ENCODE measurements at places on chromosomes 5 and 9.

GRCh38 chr9:114757984-114758383, 47.9 kb downstream of the TNFSF15 start:
- DNase-seq, result no peak

DNA sequence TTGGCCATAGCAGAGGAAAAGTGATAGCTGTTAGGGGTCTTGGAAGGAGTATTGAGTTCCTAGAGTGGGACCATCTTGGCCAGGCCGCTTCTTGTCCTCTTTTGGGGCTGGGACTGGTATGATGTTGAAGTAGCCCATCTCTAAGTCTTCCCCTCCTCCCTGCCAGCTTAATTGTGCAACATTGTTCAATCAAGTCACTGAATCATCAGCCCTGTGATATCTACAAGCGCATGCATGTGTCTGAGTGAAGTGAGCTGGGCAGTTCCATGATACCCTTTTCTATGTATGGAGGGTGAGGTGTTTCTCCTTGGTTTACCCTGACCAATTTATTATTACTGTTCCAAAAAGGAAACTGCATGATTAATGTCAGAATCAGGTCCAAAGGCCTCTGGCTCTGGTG, 112.2 kb downstream of the C9orf152 start:
- no peak for DNase-seq

GRCh38 chr9:98285446-98285845, 30.0 kb upstream of the TBC1D2 start:
- no peak for DNase-seq

DNA sequence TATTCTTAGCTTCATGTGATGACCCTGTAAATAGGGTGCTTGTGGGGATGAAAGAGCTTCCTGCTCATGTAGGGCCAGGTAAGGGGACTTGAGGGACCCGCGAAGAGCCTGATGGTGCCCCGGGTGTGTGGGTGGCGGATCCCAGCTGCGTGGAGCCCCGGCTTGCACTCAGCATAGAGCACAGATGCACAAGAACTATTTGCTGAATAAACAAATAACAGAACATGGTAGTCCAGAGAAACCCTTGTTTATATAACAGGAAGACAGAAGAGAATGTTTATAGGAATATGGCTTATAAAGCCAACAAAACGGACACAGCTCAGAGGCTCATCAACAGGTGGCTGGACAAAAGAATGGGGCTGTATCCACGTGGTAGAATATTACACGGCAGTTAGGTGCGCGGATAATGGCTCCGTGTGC, 106.9 kb upstream of the COL5A1 start:
- no peak for DNase-seq

DNA sequence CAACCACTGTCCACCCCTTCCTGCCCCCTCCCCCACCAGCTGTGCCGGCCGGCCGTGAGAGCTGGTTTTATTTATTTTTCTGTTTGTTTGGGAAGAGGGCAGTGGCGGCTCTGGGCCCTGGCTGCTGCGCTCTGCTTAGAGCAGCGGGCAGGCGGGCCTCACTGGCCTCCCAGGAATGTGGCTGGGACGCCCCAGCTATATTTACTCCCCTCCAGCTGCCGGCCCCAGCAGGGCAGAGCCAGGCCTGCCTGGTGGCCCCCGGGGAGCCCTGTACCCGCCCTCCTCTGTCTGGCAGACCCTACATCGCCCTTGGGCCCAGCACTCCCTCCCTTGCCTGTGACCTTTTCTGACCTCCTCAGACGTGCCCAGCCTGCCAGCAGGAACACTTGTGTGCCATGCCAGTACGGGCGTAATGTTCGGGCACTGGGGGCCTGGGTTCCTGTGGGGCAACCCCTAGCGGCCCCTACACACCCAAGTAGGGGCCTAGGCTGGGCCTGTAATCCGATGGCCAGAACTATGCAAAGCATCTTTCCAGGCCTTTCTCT, 7.7 kb downstream of the CXXC5 start:
- DNase-seq, result no peak

DNA sequence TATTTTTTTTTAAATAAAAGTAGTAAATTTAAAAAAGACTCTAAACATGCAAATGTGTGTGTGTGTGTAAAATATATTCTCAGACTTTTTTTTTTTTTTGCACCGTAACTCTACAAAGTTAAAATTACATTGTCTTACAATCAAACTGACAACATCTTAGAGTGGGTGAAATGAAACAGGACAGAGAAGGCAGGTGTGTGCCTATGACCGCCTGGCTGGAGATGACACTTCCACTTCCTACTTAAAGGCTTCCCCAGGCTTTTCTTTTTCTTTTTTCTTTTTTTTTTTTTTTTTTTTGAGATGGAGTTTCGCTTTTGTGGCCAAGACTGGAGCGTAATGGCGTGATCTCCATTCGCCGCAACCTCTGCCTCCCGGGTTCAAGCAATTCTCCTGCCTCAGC, 2.7 kb upstream of the AK1 start:
- DNase-seq, result no peak

- DNase-seq, result no peak
Measured at GRCh38 chr9:14294659-14295058, 19.3 kb downstream of the NFIB start.

DNA sequence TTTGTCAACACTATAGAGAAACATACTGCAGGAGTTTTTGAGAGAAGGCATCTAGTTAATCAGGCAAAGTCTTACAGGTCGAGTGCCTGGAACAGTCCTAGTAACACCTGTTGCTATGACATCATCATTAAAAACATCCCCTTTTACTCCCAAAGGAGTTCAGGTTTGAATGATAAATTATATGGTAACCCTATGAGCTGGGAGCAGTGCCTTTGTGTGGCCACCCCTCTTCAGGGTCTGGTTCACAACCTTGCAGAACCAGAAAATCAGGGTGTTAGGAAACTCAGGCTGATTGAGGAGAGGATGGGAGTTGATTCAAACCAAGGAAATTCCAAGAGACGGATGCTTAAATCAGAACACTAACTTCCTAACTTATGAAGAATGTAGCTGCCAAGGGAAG, 179.1 kb upstream of the RASEF start:
- DNase-seq, result no peak

DNA sequence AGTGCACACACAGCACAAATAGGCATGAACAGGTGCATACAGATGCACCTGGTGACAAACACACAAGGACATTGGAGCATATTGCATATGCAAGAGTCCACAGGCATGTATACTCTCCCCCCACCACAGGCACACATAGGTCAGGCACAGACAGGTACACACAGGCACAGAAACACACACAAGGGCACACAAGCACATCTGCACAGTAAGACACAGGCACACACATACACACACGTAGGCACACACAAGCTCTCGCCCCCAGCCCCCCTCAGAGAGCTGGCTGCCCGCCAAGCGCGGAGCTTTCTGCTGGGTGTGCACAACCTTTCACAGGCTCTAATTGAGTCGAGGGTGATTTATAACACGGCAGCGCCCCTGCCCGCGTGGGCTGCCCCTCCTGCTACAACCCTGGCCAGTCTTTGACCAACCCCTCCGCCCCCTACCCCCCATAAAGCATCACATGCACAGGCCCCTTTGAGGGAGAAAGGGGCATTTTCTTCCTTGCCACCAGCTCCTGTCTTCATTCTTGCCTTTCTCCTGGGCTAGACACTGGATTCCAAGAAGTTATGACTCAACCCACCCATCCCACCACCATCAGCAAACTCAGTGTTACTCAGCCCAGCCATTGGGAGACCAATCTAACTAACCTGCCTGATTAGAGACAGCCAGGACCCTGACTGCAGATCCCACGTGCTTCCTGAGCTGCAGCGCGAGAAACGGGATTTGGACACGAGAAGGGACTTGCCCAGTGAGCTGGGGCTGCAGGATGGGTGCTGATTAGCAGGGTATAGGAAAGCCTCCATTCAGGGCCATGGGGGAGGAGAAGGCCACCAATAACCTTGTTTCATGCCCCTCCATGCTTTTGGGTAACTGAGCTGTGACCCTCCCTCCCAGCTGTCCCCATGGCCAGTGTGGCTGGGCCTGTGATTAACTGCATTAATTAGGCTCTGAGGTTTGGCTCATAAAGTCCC, 42.8 kb upstream of the PSD2 start:
- DNase-seq, result no peak

DNA sequence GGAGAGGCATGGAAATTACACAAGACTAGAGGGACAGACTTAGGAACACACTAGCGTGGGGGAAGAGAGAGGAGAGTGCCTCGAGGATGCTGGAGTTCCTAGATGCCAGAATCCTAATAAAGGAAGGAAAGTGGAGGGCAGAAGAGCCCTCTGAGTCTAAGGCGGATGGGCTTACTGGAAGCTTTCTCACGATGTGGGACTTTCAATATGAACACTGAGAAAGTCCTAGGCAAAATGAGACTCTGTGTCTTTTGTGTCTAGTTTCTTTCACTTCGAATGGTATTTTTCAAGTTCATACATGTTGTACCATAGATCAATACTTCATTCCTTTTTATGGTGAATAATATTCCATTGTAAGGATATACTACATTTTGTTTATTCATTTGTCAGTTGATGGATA, 239.4 kb downstream of the NSG2 start:
- no peak for DNase-seq

- DNase-seq, result no peak
Measured at GRCh38 chr9:134187110-134187531, 22.8 kb upstream of the RNU6ATAC start.

- no peak for DNase-seq
Measured at GRCh38 chr9:105297442-105298075, 53.1 kb downstream of the SLC44A1 start.

GRCh38 chr9:68637020-68637419, 68.0 kb upstream of the PIP5K1B start:
- no peak for DNase-seq

GRCh38 chr5:144295284-144295683, 124.6 kb downstream of the KCTD16 start:
- DNase-seq, result no peak

DNA sequence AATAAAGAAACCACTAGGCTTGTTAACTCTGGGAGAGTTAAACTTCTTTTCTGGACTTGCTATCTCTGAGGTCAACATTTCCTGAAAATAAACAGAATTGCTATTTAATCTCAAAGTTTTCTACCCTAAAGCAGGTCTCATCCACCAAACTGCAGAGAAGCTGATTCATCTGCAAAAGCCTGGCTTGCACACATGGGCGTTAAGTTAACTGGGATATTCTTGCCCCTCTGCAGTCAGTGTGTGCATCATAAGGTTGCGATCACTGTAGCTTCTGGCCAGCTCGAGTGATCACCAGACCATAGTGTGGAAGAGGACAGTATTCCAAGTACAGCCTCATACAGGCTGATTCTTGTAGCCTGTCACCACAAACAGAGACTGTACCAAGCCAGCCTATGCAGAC, 99.2 kb downstream of the SPOCK1 start:
- no peak for DNase-seq

DNA sequence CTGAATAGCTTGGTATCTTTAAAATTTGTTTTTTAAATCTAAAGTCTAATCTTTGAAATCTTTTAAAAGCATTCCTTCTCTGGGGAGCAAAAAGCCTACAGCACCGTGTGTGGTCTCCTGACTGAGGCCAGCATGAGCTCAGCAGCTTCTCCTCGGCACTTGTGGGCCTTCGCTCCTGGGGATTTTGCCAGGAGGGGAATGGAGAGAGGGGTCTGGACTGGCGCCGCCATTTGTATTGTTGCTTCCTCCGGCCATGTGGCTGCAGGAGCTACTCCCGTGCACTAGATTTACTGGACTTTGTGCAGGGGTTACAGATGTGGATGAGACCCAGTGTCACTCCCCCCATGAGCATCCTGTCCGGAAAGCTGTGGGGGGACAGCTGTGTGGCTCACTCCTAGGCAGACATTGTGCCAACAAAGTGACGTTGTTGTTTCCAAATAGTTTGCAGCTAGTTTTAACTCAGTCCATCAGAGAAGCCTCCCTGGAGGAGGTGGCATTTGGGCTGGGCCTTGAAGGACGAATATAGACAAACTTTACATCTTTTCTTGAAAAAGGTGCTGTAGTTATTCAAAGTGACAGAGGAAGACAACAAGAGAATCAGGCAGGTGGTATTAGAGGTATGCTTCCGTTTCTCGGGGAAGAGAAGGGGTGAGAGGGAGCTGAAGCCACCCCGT, 6.6 kb downstream of the OLFM1 start:
- DNase-seq, result no peak

GRCh38 chr5:94715768-94716167, 97.3 kb downstream of the SLF1 start:
- no peak for DNase-seq

DNA sequence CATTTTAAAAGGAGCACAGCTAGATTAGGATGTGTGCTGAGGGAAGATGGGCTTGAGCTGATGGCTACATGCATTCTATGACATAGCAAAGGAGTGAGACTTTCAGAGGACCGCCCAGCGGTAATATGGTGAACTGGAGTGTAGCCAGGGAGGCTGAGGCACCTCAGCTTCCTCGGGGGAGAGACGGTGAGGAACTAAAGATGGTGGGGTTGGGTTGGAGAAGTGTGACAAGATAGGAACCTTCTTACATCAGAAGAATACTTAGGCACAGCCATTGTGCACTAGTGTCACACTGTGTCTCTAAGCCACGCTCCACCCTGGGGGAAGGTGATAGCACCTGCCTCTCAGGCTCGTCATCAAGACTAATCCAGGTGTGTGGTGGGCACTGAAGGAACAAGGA, 118.0 kb upstream of the IRX2 start:
- no peak for DNase-seq

- DNase-seq, result no peak
Measured at GRCh38 chr9:104564358-104564757, 4.6 kb upstream of the OR13C8 start.

GRCh38 chr5:132263548-132264261, 6.2 kb downstream of the PDLIM4 start:
- DNase-seq, result peak; percentile 53

GRCh38 chr5:82386576-82386975, 108.4 kb upstream of the RPS23 start:
- no peak for DNase-seq

GRCh38 chr5:172450861-172451695, 3.2 kb downstream of the SH3PXD2B start:
- no peak for DNase-seq

- DNase-seq, result no peak
Measured at GRCh38 chr5:17252543-17252942, 35.1 kb downstream of the BASP1 start.

GRCh38 chr5:94811331-94811730, 192.9 kb downstream of the SLF1 start:
- no peak for DNase-seq

DNA sequence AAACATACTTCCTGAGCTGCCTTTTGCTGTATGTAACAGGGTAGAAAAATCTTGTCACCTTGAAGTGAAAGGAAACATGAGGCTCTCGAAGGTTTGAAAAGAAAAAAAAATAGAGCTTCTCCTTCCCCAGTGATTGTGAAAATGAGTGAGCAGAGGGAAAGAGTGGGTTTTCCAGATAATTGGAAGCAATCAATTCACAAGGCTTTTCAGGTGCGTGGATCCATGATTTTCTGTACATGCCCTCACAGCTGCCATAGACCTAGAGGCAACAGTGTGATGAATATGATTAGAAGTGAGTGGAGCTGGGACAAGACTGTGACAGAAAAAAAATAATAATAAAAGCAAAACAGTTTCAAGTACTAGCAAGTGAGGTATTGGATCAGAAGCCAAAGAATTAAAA, 1422.5 kb upstream of the CDH6 start:
- no peak for DNase-seq

- DNase-seq, result no peak
Measured at GRCh38 chr9:109414125-109414785, 83.9 kb downstream of the PTPN3 start.

All from hematopoietic multipotent progenitor cell (in vitro differentiated cells).